Hematopoietic multipotent progenitor cell (in vitro differentiated cells): ENCODE measurements at places on chromosomes 11 and 22. TPM values are rescaled to one million over a fixed set of nuclear protein-coding genes. Genes with fewer than 3 reads are reported as not detected.

GRCh38 chr11:70537576-70538571, 139.5 kb downstream of the CTTN start:
- DNase-seq, result no peak

GRCh38 chr22:26188341-26188740, 19.1 kb downstream of the SEZ6L start:
- no peak for DNase-seq

DNA sequence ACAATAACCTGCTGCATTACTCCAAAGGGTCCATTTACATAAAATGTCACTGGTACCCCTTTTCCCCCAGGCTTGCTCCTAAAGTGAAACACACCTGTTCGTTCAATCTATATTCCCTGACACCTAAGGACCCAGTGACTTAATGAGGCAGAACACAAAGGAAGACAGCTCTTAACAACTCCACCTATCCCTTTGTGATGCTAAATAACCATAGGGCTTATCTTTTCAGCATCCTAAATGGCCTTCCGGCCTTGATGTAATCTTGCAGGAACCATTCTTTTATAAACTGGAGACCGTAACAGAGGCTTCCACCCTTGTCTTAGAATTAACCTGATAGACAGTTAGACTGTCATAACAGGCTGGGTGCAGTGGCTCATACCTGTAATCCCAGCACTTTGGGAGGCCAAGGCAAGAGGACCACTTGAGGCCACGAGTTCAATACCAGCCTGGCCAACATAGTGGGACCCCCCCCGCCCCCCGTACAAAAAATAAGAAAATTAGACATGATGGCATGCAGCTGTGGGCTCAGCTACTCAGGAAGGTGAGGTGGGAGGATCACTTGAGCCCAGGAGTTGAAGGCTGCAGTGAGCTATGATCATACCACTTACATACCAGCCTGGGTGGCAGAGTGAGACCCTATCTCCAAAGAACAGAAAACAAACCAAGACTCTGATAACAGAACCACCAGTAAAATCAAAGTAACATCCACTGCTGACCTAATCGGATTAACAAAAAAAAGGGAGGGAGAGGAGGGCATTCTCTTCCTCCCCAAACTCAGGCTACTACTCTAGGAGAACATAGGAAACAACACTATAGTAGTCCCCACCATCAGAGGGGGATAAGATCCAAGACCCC, 5.1 kb downstream of the CHEK2 start:
- no peak for DNase-seq

Gene MS4A13
- total RNA-seq, result not detected

Gene CELSR1
- total RNA-seq, result 1.3 TPM
